Activated CD4-positive, alpha-beta memory T cell treated with anti-CD3 and anti-CD28 coated beads, Interleukin-2, amount 10 ng/mL, durations not matched to agents 7 days and 5 days (primary cell): ENCODE measurements at places on chromosomes 5 and 9. TPM values are rescaled to one million over a fixed set of nuclear protein-coding genes. Genes with fewer than 3 reads are reported as not detected.

Gene PRDM9
- total RNA-seq = not detected

Gene DAPK1
- total RNA-seq = 0.50 TPM

Gene GADD45G
- total RNA-seq = 40.4 TPM

Gene HBEGF
- total RNA-seq = 69.1 TPM

GRCh38 chr5:160787240-160787639 lies 64.8 kb downstream of the ATP10B start:
- DNase-seq = peak; percentile 21

DNA sequence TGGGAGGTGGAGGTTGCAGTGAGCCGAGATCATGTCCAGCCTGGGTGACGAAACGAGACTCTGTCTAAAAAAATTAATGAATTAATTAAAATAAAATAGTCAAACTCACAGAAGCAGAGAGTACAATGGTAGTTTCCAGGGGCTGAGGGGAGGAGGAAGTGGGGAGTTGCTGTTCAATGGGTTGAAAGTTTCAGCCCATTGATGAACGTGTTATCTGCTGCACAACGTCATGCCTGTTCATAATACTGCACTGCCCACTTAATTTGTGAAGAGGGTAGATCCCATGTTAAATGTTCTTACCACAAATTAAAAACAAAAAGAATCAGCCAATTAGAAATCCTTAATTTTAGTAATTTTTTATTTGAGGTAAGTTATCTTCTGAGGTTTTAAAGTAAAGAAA lies 16.4 kb upstream of the RUFY1 start:
- no peak for DNase-seq

DNA sequence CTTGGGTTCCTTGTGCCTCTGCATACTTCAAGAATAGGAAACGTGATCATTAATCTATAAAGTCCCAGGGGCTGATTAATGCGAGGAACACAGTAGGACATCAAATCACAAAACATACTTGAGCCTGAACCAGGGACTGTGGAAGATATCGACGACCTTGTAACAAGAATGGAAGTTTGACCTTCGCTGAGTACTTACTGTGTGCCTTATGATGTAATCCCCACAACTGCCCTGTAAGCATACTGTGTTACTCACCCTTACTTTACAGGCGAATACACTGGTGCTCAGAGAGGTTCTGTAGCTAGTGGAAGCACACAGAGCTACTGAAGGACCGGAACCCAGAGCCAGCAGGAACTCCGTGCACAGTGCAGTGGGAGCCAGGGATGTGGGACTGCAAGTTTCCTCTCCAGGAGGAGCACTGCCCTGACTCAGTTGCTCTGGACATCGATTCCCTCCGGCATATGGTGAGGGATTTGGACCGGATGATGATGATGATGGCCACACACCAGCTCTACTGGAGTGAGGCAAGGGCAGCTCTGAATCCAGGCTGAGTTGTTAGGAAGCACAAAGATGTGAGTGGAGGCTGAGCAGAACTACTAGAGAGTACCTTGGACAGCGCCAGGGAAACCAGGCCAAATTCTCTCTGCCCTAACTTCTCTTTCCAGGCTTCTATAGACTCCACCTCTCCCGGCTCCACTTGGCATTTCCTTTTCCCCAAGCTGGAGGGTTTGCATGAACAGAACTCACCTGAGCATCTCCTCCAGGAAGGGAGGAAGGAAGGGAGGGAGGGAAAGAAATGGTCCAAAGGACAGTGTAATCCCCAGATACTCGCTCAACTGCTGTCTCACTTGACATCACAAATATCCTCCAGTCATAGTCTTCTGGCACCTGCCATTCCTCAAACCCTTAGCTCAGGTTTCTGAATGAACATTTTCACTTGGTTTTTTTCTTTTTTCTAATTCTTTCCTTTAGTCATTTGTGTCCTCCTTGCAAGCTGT lies 1.5 kb upstream of the GABBR2 start:
- no peak for DNase-seq

- no peak for DNase-seq
Observed at GRCh38 chr9:2047916-2048315, 32.8 kb downstream of the SMARCA2 start.

GRCh38 chr9:19754921-19755320 lies 33.9 kb downstream of the SLC24A2 start:
- DNase-seq = no peak

DNA sequence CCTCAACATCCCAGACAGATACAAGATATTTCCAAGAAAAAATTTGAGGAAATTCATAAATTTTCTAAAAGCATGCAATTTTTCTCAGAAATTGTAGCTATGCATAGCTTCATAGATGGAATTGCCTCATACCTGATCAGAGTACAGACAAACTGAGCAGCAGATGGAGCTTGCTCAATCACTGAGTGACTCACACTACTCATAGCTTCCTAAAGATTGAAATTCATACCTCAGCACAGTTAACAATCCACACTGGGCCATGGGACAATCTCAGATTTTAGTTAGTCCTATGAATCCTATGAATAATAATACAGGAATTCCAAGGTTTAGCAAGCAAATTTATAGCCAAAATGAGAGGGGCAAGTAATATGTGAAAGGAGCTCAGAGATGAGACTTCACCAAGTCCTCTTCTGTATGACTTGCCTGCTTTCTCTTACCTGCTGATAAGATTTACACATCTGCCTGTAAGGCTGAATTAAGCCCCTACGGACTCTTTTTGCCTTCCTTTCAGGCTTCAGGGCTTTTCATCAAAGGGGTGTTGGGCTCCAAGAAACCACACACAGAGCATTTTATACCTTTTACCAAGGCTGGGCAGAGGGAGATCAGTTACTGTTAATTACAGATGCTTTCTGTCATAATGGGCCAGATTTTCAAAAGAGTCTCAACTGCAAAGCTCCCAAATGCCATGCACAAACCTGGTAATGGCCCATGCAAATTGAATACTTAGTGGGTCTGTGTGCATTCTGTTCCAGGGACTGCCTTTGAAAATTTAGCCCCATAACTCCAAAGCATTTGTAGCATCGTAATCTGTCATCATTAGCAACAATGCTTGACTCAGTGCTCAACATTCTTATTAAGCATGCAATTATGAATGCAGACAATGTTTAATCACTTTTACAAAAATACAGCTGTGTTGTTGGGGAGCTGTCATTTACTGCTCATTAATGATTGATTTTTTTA lies 439.3 kb downstream of the DTWD2 start:
- DNase-seq = no peak

GRCh38 chr5:158979290-158979689 lies 120.4 kb downstream of the EBF1 start:
- no peak for DNase-seq

DNA sequence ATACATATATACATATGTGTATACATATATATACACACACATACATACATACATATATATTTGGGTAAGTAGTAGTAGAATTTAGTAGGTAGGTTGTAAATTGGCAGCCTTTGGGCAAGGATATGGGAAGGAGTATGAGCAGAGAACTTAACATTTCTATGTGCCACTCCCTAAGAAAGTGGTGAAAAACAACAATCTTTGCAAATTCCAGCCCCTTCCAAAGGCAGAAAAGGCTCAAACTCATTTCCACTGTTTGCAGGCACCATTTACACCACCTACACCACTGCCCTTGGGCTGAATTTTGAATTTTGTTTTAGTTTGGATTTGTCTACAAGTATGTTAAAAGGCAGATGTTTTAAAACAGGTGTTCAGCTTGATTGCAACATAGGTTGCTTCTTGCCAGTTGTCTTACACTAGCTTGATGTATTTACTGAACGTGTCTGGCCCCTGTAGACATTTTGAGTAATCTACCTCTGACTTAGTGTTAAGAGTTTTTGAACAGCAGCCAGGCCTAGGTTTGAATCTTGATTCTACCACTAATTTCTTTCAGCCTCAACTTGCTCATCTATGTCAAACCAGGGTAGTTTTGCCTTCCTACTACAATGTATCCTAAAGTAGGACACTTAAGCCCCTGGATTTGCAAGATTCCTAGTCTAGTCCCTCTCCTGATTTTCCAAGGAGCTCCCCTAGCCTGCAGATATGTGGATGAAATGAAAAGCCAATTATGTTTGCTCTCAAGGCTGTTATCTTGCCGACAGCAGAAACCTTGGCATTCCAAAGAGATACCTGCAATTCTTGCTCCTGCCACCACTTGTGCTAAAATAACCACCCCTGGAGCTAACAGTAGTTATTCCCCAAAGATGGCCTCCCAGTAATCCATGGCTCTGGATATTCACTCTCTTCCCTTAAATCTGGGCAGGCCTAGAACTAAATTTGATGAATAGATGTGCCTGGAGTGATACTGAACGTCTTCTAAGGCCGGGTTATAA lies 156.2 kb upstream of the SLC44A1 start:
- DNase-seq = no peak

DNA sequence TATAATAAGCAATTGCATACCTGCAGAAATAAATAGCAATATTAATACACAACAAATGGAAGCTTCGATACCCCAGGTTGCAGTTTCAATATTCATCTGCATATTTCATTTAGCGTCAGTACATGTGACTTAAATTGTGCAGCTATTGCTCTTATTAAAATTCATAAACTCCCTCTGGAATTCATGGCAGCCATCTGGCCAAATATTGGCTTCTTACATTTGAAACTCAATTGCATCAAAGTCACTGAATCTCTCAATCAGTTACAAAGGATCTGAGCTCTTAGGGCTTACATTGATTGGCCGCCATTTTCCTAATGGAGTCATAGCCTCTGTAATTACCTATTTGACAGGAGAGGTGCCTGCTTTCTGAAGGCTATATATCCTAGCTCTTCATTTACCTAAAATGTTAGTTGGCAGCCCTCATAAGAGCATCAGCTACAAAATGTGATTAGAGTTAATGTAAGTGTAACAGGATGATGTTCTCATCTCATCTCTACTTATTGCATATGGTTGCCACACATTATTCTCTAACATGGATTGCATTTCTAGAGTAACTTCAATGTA lies 453.5 kb downstream of the CAAP1 start:
- no peak for DNase-seq

- no peak for DNase-seq
Observed at GRCh38 chr9:30075022-30075421, 2309.4 kb upstream of the ACO1 start.

GRCh38 chr5:83745816-83746215 lies 25.2 kb upstream of the HAPLN1 start:
- DNase-seq = no peak

DNA sequence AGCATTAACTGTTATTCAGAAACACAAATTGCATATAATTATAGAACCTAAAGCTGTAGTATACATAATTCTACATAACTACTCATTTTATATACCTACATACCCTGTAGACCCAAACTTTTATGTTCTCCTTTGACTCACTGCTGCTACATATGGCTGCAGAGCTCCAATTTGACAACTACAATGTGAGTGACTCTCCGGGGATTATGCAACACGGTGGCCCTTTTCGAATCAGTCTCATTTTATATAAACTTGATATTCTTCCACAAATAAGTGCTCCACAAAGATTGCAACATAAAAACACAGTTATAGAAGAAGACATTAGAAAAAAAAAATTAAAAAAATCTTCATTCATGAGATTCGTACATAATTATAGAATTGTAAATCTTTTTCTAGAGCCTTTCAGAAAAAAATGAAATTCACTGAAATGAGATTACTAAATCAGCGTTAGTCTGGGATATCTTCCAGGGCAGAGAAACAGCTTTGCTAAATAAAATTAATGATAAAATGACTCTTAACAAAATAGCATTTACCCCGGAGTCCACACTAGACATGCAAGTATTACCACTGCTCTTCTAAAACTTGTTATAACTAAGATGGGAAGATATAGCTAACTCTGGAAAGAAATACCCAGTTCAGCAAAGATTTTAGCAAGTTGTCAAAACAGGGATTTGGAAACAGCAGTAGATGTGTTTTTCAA lies 52.6 kb downstream of the SRFBP1 start:
- no peak for DNase-seq

- DNase-seq = peak; percentile 35
Observed at GRCh38 chr5:170597109-170597751, 93.4 kb downstream of the KCNIP1 start.

DNA sequence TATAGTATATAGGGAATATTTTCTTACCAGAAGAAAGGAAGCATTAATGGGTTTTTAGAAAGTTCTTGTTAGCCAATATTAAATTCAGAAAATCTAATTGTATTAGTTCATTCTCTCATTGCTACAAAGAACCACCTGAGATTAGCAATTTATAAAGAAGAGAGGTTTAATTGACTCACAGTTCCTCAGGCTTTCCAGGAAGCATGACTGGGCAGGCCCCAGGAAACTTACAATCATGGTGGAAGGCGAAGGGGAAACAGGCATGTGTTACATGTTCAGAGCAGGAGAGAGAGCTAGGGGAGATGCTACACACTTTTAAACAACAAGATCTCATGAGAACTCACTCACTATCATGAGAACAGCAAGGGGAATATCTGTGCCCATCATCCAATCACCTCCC lies 304.0 kb upstream of the CDH12 start:
- DNase-seq = no peak
